ENCODE measurements at places on chromosomes 1 and 21. TPM values are rescaled to one million over a fixed set of nuclear protein-coding genes. Genes with fewer than 3 reads are reported as not detected.

TP73 gene
- 1.4 TPM for total RNA-seq

FMOD gene
- 4.1 TPM for total RNA-seq

WASF2 gene
- total RNA-seq, result 109 TPM

NPR1 gene
- 0.07 TPM for total RNA-seq

SYCP1 gene
- not detected for total RNA-seq

IFI6 gene
- 85.6 TPM for total RNA-seq

TCHHL1 gene
- not detected for total RNA-seq

KCNK2 gene
- total RNA-seq, result not detected

KCNE2 gene
- not detected for total RNA-seq

CFHR4 gene
- not detected for total RNA-seq

GRCh38 chr21:42401820-42402251 is 1.9 kb upstream of the UBASH3A start:
- DNase-seq, result no peak
- peak overlapping the region; percentile 60 for H3K4me3 ChIP-seq
- no peaks in the 10 kb centered on the region for H3K27me3 ChIP-seq
- peak overlapping the region; percentile 91 for H3K27ac ChIP-seq

GRCh38 chr1:155982106-155982505 is 3.8 kb upstream of the ARHGEF2 start:
- H3K4me3 ChIP-seq, result peak overlapping the region; percentile 49
- peaks cover 44% of the 10 kb centered on the region for H3K4me1 ChIP-seq
- peak overlapping the region; percentile 74 for H3K27ac ChIP-seq
- DNase-seq, result no peak
- peaks cover 13% of the 10 kb centered on the region for H3K36me3 ChIP-seq

DNA sequence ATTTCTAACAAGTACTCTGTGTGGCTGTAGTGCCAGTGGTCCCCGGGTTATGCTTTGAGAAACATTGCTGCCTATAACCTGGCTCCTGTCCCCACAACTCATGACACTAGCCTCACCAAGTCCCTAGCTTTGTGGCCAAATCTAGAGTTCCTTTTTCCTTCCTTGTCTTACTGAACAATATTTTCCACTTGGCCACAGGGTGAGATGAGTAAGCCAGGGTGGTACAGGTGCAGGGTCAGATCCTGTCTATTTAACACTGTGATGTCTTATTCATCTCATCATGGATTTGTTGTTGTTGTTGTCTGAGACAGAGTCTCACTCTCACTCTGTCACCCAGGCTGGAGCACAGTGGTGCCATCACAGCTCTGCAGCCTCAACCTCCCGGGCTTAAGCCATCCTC is 18.6 kb downstream of the ARMH1 start:
- peaks cover 2% of the 10 kb centered on the region for H3K36me3 ChIP-seq
- DNase-seq, result no peak
- H3K27me3 ChIP-seq, result no peaks in the 10 kb centered on the region
- no peak overlapping the region for H3K4me3 ChIP-seq

GRCh38 chr1:71053146-71053545 is 5.5 kb upstream of the PTGER3 start:
- no peak overlapping the region for H3K27ac ChIP-seq
- H3K4me3 ChIP-seq, result no peak overlapping the region
- no peak for DNase-seq
- peaks cover 6% of the 10 kb centered on the region for H3K36me3 ChIP-seq
- peaks cover 10% of the 10 kb centered on the region for H3K4me1 ChIP-seq
- peaks cover 27% of the 10 kb centered on the region for H3K27me3 ChIP-seq

GRCh38 chr1:152189657-152190442 is 30.8 kb upstream of the RPTN start:
- peaks cover 6% of the 10 kb centered on the region for H3K4me1 ChIP-seq
- peak; percentile 41 for DNase-seq
- peak overlapping the region; percentile 56 for H3K27ac ChIP-seq
- no peaks in the 10 kb centered on the region for H3K36me3 ChIP-seq
- H3K4me3 ChIP-seq, result peak overlapping the region; percentile 68

GRCh38 chr1:27598295-27598687 is 5.7 kb downstream of the AHDC1 start:
- no peak for DNase-seq
- peaks cover 3% of the 10 kb centered on the region for H3K36me3 ChIP-seq
- peak overlapping the region; percentile 21 for H3K4me3 ChIP-seq
- H3K4me1 ChIP-seq, result peaks cover 31% of the 10 kb centered on the region
- H3K27me3 ChIP-seq, result no peaks in the 10 kb centered on the region

- no peaks in the 10 kb centered on the region for H3K4me1 ChIP-seq
- H3K4me3 ChIP-seq, result no peak within 1 kb of the TSS
- H3K27ac ChIP-seq, result no peak within 1 kb of the TSS
- no peaks in the 10 kb centered on the region for H3K36me3 ChIP-seq
Observed at GRCh38 chr1:165444897-165445370, at the start of gene RXRG. RXRG (minus strand) TSS chr1:165445126; CDS start chr1:165444893, 233 bp downstream.

DNA sequence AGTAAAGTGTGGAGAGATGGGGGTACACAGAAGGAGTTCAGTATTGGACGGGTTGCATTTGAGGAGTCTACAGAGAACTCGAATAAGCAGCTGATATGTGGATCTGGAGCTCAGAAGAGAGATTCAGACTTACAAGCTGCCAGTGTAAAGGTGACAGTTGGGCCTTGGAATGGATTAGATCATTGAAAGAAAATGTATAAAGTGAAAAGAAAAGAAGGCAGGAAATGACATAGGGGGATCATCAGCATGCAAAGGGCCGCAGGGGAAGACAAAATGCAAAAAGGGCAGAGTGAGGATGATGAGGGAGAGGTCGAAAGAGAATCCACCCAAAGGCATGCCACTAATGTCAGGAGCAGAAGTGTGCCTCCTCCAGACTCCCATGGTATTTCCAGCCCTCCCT is 273.3 kb downstream of the TNR start:
- no peaks in the 10 kb centered on the region for H3K36me3 ChIP-seq
- H3K27me3 ChIP-seq, result peaks cover 12% of the 10 kb centered on the region

- DNase-seq, result no peak
- no peaks in the 10 kb centered on the region for H3K36me3 ChIP-seq
- no peaks in the 10 kb centered on the region for H3K27me3 ChIP-seq
Observed at GRCh38 chr1:78441921-78442320, 48.9 kb upstream of the PTGFR start.

DNA sequence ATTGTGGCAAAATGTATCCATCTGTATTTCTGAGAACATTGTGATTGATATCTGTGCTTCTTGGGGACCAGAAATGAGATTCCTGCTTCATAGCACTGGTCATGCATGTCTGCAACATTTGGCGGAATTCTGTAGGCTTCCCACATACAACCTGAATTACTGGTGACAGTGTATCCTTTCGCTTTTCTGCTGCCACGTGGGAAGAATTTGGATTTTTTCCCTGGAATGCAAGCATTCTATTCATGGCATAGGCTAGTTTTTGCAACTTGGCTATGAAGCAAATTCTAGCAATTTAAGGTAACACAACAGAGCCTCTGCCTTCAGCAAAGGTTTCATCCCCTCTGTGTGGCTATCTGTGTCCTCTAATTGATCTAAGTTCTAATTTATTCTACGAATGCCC is 85.9 kb downstream of the BCAR3 start:
- no peaks in the 10 kb centered on the region for H3K4me1 ChIP-seq
- peaks cover 16% of the 10 kb centered on the region for H3K27me3 ChIP-seq
- H3K4me3 ChIP-seq, result no peak overlapping the region
- H3K27ac ChIP-seq, result no peak overlapping the region
- DNase-seq, result no peak
- H3K36me3 ChIP-seq, result no peaks in the 10 kb centered on the region

DNA sequence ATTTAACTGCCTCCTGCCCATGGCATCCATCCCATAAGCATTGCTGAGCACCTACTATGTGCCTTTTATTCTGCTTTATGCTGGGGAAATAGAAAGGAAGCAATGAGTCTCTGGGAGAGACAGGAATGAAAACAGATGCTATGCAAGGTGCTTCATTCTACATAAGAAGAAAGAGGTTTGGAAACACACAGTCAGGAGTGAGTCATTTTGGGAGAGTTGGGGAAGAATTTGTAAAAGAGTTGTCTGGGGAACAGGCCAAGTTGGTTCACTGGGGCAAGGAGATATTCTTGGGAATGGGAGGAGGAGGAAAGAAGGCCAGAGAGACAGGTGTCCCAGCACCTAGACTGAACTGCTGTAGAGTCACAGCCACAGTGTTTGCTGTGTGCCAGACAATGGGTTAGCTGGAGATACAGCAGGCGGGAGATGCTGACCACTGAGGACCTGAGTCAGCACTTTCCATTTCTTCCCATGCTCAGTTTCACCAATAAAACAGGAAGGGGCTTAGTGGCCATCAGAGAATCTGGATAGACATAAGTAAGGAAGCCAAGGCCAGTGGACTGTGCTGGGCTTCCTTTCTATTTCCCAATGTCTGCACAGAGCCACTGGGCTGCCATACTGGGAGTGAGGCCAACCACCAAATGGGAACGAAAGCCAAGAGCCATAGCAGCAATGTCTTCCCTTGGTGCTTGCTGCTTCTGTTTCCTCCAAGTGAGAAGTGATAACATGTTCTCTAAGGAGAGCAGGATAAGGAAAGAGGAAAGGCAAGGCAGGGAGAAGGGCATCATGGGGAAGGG is 187.7 kb upstream of the USP24 start:
- H3K4me1 ChIP-seq, result no peaks in the 10 kb centered on the region
- DNase-seq, result no peak
- H3K27ac ChIP-seq, result no peak overlapping the region
- no peak overlapping the region for H3K4me3 ChIP-seq
- H3K27me3 ChIP-seq, result no peaks in the 10 kb centered on the region
- no peaks in the 10 kb centered on the region for H3K36me3 ChIP-seq

DNA sequence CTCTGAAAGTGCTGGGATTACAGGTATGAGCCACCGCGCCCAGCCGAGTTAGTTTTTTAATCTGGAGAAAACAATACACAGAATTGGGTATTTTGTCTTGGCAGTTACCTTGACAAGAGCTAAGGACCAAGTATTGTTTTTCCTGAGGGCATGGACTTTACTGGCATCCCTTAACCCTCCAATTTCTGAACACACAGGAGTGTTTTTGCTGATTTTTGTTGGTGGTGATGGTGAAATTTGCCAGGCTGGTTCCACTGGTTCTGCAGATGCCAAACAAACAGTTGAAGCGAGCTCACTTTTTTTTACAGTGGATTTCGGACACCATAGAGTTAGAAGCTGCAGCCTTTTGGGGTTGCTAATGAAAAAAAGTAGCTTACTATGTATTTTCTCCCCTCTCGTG is 37.2 kb upstream of the SH3D21 start:
- peaks cover 32% of the 10 kb centered on the region for H3K36me3 ChIP-seq
- H3K4me1 ChIP-seq, result peaks cover 10% of the 10 kb centered on the region

DNA sequence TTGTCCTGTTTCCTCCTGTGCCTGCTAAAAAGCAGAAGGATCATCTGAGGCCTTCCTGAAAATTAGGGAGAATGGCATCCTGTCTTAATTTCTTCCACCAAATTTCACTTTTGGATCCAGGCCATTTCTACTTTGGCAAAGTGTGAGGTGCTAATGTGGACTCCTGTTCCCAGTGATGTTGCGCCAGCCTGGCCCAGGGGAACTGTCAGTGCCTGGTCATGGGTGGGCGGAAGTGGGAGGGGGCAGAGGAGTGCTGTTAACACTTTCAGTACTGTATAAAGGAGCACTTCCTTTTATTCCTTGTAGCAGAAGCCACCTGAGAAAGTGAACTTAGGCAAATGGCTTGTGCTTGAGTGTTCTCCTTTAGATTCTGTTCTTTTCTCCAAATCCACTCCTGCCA is 19.9 kb downstream of the ELAPOR1 start:
- no peaks in the 10 kb centered on the region for H3K36me3 ChIP-seq
- DNase-seq, result no peak
- H3K27me3 ChIP-seq, result no peaks in the 10 kb centered on the region

- peaks cover 24% of the 10 kb centered on the region for H3K27me3 ChIP-seq
- H3K36me3 ChIP-seq, result no peaks in the 10 kb centered on the region
- H3K27ac ChIP-seq, result peak overlapping the region; percentile 43
- H3K4me1 ChIP-seq, result peaks cover 4% of the 10 kb centered on the region
- peak overlapping the region; percentile 81 for H3K4me3 ChIP-seq
Observed at GRCh38 chr1:59814180-59814900, 409 bp upstream of the HOOK1 start.

GRCh38 chr1:75554870-75555269 is 56.0 kb downstream of the SLC44A5 start:
- no peak overlapping the region for H3K4me3 ChIP-seq
- H3K27ac ChIP-seq, result no peak overlapping the region
- no peaks in the 10 kb centered on the region for H3K36me3 ChIP-seq

- no peak overlapping the region for H3K4me3 ChIP-seq
- H3K4me1 ChIP-seq, result no peaks in the 10 kb centered on the region
- H3K27me3 ChIP-seq, result peaks cover 7% of the 10 kb centered on the region
- no peak overlapping the region for H3K27ac ChIP-seq
Observed at GRCh38 chr1:158071138-158071537, 77.7 kb downstream of the KIRREL1 start.

GRCh38 chr1:6148497-6149241 is 31.5 kb downstream of the CHD5 start:
- no peaks in the 10 kb centered on the region for H3K4me1 ChIP-seq
- peak; percentile 51 for DNase-seq
- H3K4me3 ChIP-seq, result peak overlapping the region; percentile 47

- DNase-seq, result no peak
- peaks cover 5% of the 10 kb centered on the region for H3K36me3 ChIP-seq
- H3K4me3 ChIP-seq, result no peak overlapping the region
- no peak overlapping the region for H3K27ac ChIP-seq
- H3K4me1 ChIP-seq, result peaks cover 26% of the 10 kb centered on the region
Observed at GRCh38 chr1:26820784-26821269, 5.7 kb upstream of the ZDHHC18 start.

DNA sequence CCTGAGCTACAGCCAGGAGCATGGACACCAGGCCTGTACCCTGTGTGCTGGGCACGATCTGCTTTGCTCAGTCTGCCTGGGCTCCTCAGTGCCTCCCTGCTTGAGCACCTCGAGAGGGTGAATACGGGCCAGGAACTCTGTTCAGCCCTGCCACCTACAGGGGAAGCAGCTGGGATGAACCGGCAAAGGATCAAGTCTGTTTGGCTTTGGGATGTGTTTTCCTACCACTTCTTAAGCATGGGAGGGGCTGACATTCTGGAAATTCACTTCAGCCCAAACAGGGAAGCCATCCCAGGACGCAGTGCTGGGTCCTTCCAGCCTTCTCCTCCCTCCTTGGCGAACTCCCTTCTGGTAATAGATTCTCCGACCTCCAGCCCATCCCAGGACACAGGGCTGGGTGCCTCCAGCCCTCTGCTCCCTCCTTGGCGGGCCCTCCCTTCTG is 55.8 kb upstream of the SELENON start:
- DNase-seq, result no peak
- H3K27me3 ChIP-seq, result peaks cover 22% of the 10 kb centered on the region
- H3K4me1 ChIP-seq, result no peaks in the 10 kb centered on the region
- no peak overlapping the region for H3K4me3 ChIP-seq
- no peak overlapping the region for H3K27ac ChIP-seq

DNA sequence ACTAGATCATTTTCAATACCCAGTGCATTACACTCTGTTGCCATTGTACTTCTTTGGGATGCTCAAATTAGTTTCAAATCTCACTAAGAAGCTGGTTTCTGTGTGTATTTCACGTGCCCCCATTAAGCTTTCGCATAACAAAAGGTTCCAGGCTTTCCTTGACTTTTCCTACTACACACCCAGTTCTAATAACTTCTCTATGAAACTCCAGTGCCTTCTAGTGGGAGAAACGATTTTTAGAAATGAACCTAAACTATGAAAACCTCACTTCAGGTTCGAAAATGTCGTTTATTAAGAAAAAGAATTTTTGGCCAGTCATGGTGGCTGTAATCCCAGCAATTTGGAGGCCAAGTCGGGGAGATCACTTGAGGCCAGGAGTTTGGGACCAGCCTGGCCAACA is 2.8 kb downstream of the CFHR4 start:
- no peak overlapping the region for H3K4me3 ChIP-seq
- no peaks in the 10 kb centered on the region for H3K4me1 ChIP-seq
- no peak for DNase-seq
- no peaks in the 10 kb centered on the region for H3K36me3 ChIP-seq
- no peak overlapping the region for H3K27ac ChIP-seq
